ENCODE measurements at places on chromosomes 11 and 22. TPM values are rescaled to one million over a fixed set of nuclear protein-coding genes. Genes with fewer than 3 reads are reported as not detected.

SLC22A12 gene
- not detected for total RNA-seq

ACRV1 gene
- total RNA-seq = not detected

OR2AG2 gene
- total RNA-seq = 0.09 TPM

MMP3 gene
- total RNA-seq = not detected

CEP126 gene
- total RNA-seq = 6.4 TPM

TRIM51 gene
- not detected for total RNA-seq

SPDYC gene
- total RNA-seq = not detected

Measured in lower lobe of right lung (tissue), 2 donors.